ENCODE measurements at places on chromosomes 3 and 15. TPM values are rescaled to one million over a fixed set of nuclear protein-coding genes. Genes with fewer than 3 reads are reported as not detected.

TMEM207 gene
- total RNA-seq = 1.2 TPM

TM6SF1 gene
- 4.6 TPM for total RNA-seq

ADAMTSL3 gene
- 11.6 TPM for total RNA-seq

TAGLN3 gene
- total RNA-seq = not detected

MME gene
- 962 TPM for total RNA-seq

CLDN11 gene
- 1.7 TPM for total RNA-seq

ARHGAP31 gene
- 9.4 TPM for total RNA-seq

TMEM62 gene
- 75.8 TPM for total RNA-seq

MEGF11 gene
- 1.9 TPM for total RNA-seq

CAV3 gene
- total RNA-seq = not detected

SLC24A5 gene
- 12.3 TPM for total RNA-seq

SPCS1 gene
- 87.9 TPM for total RNA-seq

PPP1R14D gene
- total RNA-seq = 1.7 TPM

ALDH1A2 gene
- total RNA-seq = 8.4 TPM

CPLX3 gene
- total RNA-seq = 0.72 TPM

MOBP gene
- total RNA-seq = 1.9 TPM

OTOL1 gene
- total RNA-seq = not detected

AADAC gene
- total RNA-seq = not detected

DNA sequence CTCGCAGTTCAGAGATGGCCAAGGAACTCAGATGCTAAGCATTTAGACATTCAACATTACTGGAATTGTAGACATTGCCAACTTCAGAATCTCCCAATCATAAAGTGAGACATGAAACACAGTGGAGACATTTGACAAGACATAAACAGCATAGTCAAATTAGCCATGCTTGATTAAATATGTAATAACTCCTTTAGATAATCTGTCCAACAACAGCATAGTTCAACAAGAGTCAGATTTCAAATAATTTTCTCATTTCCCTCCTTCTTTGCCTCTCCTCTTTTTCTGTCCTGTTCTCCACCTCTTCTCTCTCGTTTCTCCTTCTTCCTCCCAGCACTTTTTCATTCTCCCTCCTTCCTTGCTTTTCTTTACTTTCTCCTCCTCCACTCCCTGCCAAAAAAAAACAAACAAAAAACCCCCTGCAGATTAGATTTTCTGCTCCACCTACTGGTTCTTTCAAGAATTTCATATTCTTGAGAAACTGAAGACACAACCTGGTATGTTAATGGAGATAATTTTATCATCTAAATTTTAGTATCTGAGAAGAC, 20.2 kb downstream of the CPOX start:
- no peak for DNase-seq

DNA sequence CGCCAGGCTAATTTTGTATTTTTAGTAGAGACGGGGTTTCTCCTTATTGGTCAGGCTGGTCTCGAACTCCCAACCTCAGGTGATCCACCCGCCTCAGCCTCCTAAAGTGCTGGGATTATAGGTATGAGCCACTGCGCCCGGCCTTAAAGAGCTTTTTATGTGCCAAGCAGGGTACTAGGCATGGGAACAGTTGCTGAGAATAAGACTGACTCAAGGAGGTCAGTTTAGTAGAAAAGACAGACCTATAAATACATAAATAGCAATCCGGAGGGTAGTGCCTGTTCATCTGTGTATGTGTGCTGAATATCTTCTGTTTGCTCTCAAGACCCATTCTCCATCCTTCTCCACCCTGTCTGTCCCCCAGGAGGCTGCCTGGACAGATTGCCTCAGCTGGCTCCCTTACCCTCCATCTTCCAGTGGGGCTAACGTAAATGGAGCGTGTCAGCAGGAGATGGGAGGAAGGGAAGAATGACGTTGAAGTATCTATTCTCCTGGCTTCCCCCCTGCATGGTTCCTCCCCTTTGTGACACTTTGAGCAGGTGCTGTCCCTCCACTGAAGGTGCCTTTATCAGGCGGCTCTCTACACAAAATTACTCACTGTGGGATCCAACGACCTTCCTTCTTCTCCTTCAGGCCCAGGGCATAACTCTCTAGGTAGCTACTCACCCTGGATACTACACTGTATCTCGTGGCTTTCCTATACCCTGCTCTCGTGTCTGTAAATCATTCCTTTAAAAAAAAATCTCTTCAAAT, 31.1 kb downstream of the FBXO40 start:
- no peak for DNase-seq

DNA sequence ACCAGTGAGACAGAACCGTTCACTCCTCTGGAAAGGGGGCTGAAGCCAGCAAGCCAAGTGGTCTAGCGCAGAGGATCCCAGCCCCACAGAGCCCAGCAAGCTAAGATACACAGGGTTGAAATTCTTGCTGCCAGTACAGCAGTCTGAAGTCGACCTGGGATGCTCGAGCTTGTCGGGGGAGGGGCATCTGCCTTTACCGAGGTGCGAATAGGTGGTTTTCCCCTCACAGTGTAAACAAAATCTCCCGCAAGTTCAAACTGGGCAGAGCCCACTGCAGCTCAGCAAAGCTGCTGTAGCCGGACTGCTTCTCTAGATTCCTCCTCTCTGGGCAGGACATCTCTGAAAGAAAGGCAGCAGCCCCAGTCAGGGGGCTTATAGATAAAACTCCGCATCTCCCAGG, 11.4 kb downstream of the CEP97 start:
- DNase-seq = no peak

DNA sequence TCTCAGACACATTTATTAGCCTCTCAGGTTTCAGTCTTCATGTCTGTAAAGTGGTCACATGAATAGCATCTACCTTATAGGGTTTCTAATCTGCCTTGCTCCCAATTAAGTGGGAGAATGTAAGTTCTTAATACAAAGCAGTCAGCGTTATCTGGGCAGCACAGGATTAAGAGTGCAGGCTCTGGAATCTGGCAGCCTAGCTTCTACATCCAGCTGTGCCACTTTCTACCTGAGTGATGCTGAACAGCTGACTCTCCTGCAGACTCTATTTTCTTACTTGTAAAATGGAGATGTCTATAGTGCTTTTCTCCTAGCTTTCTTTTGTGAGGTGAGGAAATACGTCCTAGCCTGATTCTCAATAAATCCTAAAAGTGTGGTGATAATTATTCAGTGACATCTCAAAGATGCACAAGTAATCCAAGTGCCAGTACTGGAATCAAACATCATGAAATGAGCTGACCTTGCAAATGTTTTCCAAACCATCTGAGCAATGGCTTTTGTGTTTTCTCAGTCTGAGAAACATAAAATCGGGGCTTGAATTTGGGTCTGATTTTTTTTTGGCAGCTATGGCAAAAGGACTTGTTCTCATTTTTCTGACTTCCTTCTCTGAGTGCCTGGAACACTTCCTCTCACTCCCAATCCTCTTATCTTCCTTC, 232.2 kb upstream of the FEZF2 start:
- no peak for DNase-seq

- DNase-seq = no peak
These were observed 13.8 kb downstream of the DENND4A start for GRCh38 chr15:65778269-65778668.

DNA sequence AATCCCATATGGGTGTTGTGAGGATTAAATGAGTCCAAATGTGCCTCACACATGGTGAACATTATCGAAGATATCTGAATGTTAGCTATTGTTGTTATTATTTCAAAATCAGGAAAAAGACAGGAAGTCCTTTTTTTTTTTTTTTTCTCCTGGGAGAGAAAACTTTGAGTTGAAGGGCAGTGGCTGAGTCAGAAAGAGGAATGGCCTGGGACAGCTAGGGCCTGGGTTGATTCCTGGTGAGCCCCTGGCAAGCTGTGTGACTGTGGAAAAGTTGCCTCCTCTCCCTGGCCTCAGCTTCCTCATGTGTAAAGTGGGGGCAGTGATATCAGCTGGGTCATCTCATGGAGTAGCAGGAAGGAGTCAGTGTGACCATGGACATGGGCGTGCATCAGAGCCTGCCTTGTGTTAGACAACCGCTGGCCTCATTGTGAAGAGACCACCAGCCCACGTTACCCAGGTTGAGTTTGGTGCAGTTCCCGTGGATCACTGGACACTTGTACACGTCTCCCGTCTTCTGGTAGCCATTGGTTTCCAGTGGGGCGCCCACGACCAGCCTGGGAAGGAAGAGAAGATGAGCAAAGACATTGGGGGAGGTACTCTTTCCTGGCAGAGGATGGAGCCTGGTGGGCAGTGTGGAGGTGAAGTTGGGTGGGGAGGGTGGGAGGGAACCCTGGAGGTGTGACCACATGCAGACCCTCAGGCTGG, 63.1 kb downstream of the ITGA11 start:
- DNase-seq = no peak

- DNase-seq = no peak
These were observed 15.6 kb upstream of the FLNB start for GRCh38 chr3:57992452-57993213.

DNA sequence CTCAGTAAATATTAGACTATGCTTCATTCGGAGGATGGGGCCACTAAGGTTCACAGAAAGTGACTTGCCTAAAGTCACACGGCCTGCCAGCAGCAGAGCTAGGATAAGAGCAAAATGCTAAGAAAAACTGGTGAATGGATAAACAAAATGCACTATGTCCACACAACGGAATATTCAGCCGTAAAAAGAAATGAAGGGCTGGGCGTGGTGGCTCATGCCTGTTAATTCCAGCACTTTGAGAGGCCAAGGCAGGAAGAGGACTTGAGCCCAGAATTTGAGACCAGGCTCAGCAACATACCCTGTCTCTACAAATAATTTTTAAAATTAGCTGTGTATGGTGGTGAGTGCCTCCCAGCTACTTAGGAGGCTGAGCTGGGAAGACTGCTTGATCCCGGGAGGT, 7.7 kb downstream of the TKT start:
- DNase-seq = no peak

- no peak for DNase-seq
These were observed 9.0 kb downstream of the HCLS1 start for GRCh38 chr3:121651684-121652083.

GRCh38 chr15:73932381-73933191, 6.3 kb downstream of the LOXL1 start:
- no peak for DNase-seq

DNA sequence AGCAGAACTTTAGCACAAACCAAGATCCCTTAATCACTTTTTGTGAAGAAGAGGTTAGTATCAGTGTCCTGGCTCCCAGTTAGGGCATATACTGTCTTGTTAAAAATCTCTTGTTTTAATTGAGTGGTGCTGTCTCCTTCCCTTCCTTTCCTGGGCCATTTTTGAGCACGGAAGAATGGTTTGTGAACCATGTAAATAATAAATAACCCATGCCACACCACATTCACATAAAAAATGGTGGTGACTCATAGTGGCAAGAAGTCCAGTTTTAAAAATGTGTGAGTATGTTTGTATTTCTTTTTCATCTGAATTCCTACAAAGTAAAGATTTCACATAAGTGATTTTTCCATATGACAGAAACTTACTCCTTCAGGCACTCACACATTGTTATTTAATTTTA, 59.1 kb upstream of the SPRED1 start:
- DNase-seq = no peak

DNA sequence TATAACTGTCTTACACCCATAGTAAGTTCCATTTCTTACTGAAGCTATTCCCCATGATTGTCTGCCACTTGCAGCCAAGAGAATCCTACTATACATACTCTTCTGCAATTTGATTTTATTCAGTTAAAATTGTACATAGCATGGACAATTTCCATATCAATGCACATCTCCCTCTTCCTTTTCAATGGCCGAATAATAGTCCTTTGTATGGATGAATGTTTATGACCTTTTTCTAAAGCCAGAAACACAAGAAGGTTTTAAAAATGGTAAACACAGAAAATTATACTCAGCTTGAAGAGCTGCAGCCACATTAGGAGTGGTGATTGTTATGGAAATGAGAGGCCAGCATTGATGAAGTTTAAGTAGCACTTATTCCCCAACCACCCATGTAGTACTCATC, 8.5 kb upstream of the ERC2 start:
- no peak for DNase-seq

DNA sequence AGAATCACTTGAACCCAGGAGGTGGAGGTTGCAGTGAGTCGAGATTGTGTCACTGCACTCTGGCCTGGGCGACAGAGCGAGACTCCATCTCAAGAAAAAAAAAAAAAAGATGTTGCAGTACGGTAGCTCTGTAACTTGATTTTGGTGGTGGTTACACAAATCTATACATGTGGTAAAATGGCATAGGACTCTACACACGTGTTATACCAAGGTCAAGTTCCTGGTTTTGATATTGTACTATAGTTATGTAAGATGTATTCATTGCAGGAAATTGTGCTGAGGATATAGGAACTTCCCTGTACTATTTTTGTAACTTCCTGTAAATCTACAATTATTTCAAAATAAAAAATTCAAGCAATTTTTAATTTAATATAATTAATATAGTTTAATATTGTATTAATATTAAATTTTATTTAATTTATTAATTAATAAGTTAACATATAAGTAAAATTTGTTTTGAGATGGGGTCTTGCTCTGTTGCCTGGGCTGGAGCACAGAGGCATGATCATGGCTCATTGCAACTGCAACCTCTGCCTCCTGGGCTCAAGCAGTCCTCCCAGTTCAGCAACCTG, 9.9 kb downstream of the MYD88 start:
- DNase-seq = no peak

- DNase-seq = no peak
These were observed 10.0 kb upstream of the ST8SIA2 start for GRCh38 chr15:92383519-92384324.

- DNase-seq = no peak
These were observed 119.3 kb downstream of the TMCO5A start for GRCh38 chr15:38053776-38054175.

DNA sequence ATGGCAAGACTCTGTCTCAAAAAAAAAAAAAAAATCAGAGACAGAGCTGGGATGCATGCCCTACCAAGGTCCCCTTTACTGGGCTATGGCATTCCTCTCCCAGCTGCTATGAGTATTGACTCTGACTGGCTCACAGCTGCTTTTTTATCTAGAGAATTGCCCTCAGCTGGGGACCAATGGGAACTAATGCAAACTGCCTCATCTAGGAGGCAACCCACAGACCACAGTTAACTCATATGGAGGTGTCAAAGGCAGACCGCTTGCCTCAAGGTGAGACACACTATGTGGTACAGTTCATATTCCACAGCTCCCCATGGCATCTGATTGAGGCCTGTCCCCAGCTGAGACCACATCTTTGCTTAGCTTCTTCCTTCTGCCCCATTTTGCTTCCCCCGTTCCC, 183.5 kb upstream of the EOMES start:
- DNase-seq = no peak

- DNase-seq = no peak
These were observed 28.4 kb upstream of the LDHAL6B start for GRCh38 chr15:59178151-59178695.

DNA sequence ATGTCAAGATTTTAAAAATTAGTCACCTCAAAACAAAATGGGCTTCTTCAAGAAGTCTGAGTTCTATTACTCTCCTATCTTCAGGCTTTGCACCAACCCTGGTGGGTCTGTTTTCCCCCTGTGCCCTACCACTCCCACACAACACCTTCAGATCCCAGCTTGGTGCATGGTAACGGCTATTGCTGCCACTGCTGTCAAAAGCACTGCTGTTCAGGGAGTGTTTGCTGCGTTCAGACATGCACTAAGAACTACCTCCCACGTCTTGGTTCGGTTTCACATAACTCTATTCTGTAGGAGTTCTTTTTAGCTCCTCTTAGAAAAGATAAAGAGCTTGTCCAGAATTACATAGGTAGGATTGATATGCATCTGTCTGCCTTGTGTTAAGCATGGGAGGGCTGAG, 799.2 kb downstream of the NR2F2 start:
- no peak for DNase-seq

GRCh38 chr3:152264378-152264777, 4.4 kb upstream of the MBNL1 start:
- DNase-seq = no peak

Data from umbilical cord (tissue), 2 donors.